ENCODE measurements at places on chromosomes 1 and 21. TPM values are rescaled to one million over a fixed set of nuclear protein-coding genes. Genes with fewer than 3 reads are reported as not detected.

DNA sequence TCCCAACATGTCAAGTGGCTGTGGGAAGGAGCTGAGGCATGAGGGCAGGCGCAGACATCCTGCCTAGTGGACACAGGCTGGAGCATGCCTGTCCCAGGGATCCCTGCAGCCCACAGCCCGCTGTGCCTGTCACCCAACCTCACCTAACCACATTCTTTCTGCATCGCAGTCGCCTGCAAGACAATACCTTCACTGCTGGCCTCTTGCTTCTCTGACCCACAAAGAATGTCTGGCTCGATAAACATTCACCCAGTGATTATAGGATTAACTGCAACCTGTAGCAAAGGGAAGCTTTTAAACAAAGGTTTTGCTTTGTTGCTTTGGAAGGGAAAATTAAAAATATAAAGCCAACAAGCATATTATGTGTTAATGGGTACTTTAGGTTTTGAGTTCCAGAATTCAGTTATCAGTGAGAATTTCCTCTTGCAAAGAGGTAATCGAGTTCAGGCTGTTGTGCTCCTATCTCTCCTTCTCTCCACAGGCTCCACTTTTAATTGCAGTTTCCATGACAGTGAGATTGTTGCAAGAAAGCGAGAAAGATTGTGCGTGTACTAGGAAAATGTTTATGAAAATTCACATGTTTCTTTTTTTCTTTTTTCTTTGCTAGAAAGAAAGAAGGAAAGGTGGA, 40.0 kb upstream of the ZNF648 start:
- DNase-seq = peak; percentile 62

DNA sequence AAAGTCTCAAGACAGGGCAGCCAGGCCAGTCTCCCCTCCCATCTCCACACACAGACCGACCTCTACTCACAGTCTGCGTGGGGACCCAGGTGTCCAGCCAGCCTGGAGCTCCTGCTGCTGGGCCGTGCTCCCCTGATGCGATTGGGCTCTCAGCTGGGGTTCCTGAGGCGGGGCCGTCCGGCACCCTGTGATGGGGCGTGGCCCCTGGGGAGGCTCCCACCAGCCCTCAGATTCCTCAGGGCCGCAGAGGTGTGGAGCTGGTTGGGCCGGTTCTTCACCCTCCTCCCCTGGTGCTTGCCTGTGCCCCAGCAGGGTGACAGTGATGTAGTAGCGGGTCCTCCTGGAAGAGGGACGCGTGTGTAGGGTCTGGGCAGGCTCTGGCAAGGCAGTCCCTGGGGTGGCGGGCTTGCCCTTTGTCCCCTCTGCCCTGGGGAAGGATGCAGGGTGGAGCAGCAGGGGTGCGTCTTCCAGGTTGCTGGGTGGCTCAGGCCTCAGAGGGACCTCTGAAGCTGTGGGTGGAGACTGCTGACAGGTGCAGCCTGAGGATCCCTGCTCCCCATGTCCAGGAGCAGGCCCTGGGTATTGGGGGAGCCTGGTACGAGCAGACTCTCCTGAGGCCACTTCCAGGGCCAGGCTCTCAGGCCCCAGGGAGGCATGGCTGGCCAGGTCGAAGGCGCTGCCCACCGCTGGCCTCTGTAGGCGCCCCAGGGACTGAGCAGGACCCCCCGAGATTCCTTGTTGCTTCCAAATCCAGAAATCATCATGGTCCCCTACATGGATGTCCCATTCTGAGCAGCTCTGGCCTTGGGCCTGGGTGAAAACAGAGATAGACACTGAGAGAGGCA, at the start of gene CRYBG2:
CRYBG2 (minus strand) TSS at position 155 of the 845 bp plus-strand sequence. CDS start 7,473 bp downstream, outside the sequence.
- peak; percentile 87 for DNase-seq

- DNase-seq = no peak
Measured at GRCh38 chr21:33578959-33579542, 9.4 kb downstream of the DONSON start.

DNA sequence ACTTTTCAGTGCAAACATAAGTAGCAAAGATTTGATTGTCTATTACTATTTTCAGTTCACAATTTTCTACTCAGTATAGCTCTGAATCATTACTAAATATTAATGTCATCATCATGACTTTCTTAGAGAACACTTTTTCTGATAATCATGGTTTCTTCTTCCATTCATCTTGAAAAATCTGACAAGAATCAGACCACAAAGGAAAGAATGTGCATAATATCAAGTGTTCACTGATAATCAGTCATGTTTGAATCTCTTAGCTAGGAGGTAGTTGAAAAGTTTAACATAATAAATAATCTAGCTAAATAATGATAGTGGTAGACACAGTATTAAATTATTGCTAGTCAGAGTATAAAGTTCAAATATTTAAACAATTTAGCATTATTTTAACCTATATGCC, 133.2 kb downstream of the BRINP3 start:
- DNase-seq = no peak

ALG14 gene
- polyA plus RNA-seq = 22.5 TPM

DNA sequence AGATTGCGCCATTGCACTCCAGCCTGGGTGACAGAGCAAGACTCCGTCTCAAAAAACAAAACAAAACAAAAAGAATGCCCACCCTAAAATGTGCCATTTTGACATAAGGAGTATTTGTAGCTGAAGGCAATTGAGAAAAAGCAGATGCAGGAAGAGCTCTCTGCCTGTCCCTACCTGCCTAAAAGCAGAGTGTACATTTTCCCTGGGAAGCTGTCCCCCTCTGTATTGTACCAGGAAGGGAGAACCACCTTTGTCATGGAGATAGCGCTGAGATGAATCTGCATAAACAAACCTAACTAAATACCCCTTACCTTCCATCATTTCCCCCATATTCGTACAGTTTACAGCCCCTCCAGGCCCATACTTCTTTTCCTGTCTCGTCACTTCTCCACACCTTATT, 94.4 kb upstream of the SLC45A1 start:
- no peak for DNase-seq

DNA sequence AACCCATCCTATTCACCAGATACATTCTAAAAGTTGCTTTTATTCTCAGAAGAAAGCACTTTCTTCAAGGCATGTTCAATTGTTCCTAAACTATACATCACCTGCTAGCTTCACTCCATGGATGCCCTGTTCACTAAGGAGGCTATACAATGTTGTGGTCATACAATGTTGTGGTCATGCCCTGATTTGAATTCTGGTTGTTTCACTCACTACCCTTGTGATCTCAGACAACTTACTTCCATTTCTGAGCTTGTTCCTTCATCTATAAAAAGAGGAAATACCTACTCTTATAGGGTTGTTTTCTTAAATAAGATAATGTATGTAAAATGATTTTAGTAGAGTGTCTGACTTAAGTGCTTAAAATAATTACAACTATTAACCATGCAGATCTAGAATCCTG, 19.7 kb downstream of the EDEM3 start:
- no peak for DNase-seq

DNA sequence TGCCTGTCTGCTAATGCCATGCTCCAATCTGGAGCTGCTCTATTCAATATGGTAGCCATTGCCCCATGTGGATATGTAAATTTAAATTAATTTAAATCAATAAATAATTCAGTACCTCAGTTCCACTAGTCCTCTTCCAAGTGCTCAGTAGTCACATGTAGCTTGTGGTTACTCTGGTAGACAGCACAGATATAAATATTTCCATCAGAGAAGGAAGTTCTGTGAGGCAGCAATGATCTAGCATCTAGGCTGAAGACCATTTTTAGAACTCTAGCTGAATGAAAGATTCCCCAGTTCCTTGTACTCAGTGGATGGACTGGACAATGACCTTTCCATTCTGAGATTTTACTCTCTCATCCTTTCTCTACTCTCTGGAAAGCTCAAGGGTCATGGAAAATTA, 25.8 kb upstream of the CAPZB start:
- DNase-seq = no peak

- no peak for DNase-seq
Measured at GRCh38 chr1:177440821-177441220, 270.1 kb downstream of the BRINP2 start.

DNA sequence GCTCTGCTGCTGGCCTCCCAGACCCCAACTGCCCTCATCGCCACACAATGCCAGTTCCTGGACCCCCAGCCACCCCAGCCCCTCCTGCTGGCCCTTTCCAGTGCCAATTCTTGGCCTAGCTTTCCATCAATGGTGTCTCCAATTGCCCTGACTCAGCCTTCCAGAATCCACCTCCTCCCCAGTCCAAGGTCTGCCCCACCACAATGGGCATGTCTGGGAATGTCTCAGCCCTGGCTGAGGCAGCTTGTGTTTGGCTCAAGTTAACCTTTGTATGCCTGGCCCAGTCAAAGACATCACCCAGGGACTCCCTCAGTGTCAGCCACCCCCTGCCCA, 16.4 kb downstream of the ALDH4A1 start:
- DNase-seq = peak; percentile 25

GBP3 gene
- 5.4 TPM for polyA plus RNA-seq

GRCh38 chr21:45129189-45129923, 55.0 kb downstream of the ADARB1 start:
- no peak for DNase-seq

- DNase-seq = no peak
Measured at GRCh38 chr1:239912471-239912870, 179.2 kb upstream of the FMN2 start.

- no peak for DNase-seq
Measured at GRCh38 chr1:184753117-184753516, 1.5 kb downstream of the EDEM3 start.

DNA sequence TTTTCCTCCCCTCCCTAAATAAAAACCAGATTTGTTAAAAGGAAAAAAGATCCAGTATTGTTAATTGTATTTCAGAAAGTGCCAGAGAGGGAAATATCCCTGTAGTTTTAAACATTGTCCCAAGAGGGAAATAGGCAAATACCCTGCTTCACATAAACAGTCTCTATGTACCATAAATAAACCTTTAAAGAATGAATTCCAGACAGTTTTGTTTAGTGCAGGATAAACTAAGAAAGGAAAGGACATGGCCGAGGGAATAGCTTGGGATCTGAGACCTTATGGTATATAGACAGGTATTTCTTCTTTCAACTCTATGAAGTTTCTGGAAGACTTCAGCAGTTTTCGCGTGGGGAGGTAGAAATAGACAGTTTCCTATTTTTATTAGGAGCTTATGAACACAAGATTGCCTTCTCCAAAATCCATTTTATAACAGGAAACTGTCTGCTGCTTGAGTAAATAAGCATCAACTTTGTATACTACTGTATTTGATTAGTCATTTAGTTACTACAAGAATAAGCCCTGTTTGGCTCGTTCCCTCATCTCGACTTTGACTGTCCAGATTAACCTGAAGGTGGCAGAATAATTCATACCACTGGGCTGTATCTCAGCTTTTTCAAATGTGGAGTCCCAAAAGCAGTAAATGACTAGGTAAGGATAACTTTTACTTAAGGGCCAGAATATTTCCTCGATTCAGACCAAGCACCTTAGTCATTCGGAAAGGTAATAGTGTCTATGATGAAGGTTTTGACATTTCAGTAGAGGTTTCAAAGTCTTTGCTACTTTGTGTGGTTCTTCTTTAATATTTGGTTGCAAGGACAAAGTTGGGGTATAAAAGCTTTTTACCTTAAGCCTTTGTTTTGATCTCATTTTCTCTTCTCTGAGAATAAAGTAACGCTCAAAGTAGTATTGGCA, 177.5 kb downstream of the VPS13D start:
- peak; percentile 62 for DNase-seq

DNA sequence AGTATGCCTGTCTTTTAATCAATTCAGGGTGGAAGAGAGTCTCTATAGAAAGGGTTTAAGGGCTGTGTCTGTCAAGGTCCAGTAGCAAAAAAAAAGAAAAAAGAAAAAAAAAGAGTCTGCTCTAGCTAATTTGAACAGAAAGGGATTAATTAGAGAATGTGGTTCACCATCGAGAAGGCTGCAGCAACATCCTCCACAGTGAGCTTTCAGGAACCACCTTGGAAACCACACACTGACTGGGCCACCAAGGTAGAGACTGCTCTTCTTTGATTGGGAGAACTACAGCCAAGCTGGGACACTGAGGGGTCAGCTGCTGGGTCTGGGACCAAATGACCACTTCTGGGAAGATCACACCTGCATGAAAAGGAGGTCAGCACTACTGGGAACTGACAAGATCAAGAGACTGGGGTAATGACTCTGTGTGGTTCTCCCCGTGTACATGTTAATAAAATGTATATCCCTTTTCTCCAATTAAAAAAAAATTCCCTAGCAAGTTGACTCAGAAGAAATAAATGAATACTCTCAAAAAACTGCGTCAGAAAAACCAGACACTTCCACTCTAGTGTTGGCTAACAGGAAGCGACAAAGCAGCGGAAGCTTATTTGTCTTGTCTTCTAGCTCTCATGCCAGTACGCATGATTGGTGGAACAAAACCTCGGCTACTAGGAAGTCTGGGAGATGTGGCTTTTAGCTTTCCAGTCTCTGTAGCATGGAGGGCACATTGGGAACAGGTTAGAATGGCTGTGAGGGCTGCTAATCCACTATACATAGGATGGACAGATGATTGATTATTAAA, 60.0 kb upstream of the IVNS1ABP start:
- no peak for DNase-seq

GRCh38 chr1:150976401-150976821, 1.8 kb upstream of the CERS2 start:
- DNase-seq = no peak

GRCh38 chr1:107175102-107175909, 34.5 kb downstream of the NTNG1 start:
- DNase-seq = no peak

DNA sequence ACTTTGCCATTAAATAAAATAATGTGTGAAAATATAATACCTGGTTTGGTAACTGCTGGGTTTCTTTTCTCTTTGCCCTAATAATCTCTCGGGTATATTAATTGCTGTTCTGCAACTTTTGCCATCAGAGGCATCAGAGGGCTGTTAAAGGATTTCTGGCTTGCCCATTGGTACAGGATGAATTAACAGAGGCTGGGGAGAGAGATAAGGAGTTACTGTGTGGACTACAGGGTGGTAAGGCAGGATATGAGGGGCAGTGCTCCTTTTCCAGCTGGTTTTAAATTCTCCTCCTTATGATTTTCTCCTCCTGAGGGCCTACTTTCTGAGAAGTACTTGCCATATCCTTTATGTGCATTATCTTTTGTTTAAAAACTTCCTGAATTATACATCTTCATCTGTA, 48.3 kb downstream of the FGGY start:
- no peak for DNase-seq

CFHR3 gene
- polyA plus RNA-seq = 1.7 TPM

- no peak for DNase-seq
Measured at GRCh38 chr1:233010146-233010545, 59.7 kb downstream of the NTPCR start.

- peak; percentile 54 for DNase-seq
Measured at GRCh38 chr1:245969283-245969682, 537.8 kb downstream of the SMYD3 start.

DNA sequence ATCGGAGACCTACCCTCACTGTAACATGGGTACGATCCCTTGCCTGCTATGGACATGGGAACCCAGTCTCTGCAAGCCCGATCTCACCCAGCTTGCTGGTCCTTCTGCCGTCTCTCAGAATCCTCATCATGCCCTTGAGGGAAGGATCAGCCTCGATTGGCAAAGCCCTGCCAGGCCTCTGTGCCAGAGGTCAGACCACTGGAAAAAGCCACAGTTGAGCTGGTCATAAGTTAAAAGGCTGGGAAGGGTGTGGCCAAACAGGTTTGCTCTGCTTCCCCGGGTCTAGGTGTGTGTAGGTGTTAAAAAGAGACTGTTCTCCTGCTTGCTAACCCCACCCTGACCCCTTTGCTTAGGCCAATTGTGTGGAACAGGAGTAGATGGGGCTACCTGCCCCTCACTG, 19.5 kb upstream of the PADI3 start:
- no peak for DNase-seq

Data from hepatocyte (in vitro differentiated cells).